Hepatic stellate cell (primary cell): ENCODE measurements at places on chromosomes 5 and 9.

DNA sequence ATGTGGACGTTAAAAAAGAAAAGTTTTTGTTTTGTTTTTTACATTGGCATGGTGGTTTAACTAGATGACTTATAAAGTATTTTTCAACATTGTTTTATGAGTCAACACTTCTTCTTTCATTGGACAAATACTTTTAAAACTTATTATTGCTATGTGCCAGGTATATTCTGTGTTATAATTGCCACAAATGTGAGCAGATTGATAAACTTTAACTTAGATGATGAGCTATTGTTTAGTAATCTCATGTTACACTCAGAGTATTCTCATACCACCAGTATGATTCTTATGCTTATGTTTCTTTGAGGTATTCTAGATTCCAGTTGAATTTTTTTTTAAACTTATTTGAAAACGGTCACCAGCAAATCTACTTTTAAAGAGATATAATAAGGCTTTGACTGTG lies 60.3 kb downstream of the RASA1 start:
- no peak for DNase-seq

GRCh38 chr5:92401492-92401891 lies 1018.4 kb upstream of the ARRDC3 start:
- no peak for DNase-seq

DNA sequence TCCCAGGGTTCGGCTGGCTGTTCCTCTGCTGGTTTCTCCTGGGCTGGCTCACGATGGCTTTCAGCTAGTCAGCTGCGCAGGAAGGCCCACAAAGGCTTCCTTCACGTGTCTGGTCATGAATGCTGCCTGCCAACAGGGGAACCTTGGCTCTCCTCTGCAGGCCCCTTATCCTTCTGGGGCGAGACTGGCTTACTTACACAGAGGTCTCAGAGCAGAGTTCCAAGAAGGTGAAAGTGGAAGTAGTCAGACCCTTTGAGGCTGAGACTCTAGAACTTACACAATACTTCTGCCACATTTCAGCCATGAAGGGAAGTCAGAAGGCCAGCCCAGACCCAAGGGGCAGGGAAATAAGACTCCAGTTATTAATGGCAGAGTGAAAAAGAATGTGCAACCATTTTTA lies 99.5 kb downstream of the LHFPL2 start:
- DNase-seq = no peak

GRCh38 chr5:144958002-144958401 lies 787.3 kb downstream of the KCTD16 start:
- no peak for DNase-seq

DNA sequence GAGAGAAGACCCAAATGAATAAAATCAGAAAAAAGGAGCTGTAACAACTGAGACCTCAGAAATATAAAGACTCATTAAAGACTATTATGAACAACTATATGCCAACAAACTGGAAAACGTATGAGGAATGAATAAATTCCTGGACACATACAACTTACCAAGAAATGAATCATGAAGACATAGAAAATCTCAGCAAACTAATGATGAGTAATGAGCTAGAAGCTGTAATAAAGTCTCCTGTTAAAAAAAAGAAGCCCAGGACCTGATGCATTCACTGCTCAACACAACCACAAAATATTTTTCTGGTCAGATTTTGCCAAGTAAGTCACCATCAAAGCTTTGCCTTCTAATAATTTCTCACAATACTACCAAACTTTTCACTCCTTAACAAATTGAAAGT lies 666.7 kb downstream of the LRRC70 start:
- DNase-seq = no peak

DNA sequence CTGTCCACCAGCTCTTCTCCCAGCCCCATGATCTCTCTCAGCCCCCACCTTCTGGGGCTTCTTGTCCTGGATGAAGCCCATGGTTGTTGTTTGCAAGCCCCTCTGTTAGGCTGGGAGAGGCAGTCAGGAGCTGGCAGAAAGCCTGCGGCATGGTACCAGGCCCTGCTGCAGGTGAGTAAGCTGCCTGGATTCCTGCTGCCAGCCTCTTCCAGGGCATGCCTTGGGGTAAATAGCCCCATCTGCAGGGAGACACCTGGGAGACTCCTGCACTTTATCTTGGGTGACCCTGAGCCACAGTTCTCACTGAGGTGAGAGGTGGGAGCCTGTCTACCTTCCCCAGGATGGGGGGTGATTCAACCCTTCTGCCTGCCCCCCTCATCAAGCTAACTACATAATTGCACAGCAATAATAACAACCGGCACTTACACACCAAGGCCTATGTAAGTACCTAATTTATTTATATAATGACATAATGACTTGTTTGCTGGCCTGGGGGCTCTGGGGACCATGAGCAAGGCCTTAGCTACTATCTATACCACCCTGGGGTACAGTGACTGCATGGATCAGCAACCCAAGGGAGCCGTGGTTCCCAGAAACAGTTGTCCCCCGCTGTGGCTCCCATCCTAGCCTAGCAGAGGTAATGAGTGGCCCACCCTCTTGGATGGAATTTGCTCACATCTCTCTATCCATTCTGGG lies 116.0 kb downstream of the PSD2 start:
- no peak for DNase-seq

- no peak for DNase-seq
Observed at GRCh38 chr5:173778152-173778782, 109.9 kb upstream of the CPEB4 start.

DNA sequence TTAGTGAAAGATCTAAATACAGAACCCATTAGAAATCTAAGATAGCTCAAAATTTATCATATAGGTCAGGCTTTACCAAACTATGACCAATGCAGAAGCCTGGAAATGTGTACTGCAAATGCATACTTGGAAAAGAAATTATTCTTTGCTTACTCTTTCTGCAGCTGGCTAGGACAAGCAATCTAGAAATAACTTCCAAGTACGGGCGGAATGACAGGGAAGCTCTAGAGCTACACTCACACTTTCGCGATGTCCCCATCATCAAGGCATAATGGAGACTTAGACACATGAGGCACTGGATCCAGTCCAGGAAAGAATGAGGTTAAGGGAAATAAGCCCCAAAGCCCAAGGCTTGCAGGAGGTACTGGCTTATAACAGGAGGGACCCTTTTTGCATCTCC lies 22.4 kb upstream of the MAP1B start:
- DNase-seq = no peak

DNA sequence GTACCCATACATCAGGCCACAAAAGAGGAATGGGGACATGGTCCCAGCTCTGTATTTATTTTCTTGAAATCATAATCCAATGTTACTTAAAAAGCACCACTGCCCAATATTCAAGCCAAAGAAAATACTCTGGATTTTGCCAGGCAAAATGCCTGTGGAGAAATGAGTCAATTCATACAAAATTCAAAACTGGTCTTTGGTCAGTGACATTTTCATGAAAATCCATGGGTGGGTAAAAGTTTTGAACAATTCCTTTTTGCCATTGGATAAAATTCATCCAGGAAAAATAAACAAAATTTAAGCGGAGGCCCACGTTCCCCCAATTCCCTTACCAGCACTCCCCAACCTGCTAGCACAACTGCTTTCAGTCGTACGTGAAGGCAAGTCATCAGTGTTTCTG lies 186.2 kb downstream of the GLIS3 start:
- no peak for DNase-seq

GRCh38 chr9:77648234-77649108 lies at the start of gene GNA14:
TSS of gene GNA14 (minus strand) at chr9:77648322. CDS start at chr9:77647793, 529 bp downstream.
- peak; percentile 25 for DNase-seq

DNA sequence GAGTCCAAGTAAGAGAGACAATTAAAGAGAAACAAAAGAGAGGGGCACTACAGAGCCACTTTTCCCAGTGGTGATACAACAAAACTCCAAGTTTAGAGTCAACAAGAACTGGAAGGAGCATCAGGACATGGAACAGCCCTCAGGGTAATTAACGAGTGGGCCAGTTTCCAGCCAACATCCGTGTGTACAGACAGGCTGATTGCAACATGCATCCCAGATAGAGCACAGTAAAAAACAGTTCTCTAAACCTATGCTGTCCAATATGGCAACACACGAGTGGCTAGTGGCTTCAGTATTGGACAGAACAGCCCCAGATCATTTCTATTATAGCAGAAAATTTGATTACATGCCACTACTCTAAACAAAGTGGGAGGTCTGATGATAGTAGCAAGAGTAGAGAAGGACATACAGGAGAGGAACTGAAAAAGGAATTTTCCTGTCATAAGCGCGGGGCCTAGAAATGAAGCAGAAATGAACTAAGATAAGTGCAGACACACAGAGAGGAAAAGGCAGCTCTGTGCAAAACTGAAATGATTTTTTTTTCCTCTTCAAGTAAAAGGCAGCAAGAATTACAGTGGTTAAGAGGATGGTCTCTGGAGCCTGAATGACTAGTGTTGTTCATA lies 175.6 kb upstream of the CCNG1 start:
- DNase-seq = no peak

DNA sequence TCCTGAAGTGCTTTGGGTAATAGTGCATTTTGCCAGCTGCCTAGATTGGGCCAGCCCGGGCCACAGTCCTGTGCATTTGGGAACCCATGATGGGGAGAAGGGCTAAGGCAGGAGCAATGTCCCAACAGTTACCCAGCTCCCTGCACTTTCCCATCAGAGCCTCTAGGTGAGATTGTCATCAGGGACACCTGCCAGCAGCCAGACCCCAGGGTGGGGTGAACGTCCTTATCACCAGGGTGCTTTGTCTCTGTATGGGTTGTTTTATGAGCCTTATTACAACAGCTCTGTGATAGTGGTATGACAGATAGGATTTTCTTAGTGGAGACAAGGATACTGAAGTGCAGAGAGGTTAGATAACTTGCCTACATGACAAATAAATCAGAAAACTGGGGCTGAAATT lies 365.7 kb downstream of the OSTF1 start:
- no peak for DNase-seq

- DNase-seq = no peak
Observed at GRCh38 chr9:27599102-27599869, 26.0 kb upstream of the C9orf72 start.

DNA sequence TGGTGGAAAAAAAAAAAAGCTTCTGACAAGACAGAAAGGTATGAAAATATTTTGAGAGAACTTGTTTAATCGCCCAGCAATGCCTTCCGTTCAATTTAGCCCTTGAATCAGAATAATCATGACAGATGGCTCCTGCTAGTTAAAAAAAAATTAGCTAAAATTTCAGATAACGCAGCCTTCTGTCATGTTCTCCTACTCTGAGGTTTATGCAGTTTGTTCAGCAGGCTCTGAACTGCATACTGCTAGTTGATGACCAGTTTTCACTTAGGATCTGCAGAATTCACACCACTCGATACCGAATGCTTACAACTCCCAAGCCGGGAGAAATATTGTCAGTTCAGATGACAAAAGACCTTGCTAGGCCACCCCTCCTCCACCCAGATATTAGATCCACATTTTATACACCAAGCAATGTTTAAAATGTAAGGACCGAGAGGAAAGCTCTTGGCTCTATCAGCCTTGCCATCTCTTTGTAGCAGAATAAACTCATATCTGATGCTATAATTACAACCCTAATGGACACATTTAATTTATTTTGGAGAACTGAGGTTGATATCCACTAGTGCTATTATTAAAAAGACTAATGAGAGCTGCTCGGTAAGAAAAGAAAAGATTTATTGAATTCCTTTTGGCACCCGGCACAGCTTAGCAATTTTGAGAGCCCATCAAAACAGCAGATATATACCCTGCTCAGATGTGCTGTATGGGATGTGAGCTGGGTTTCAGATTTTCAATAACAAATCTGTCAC lies 322.8 kb downstream of the GLIS3 start:
- no peak for DNase-seq

DNA sequence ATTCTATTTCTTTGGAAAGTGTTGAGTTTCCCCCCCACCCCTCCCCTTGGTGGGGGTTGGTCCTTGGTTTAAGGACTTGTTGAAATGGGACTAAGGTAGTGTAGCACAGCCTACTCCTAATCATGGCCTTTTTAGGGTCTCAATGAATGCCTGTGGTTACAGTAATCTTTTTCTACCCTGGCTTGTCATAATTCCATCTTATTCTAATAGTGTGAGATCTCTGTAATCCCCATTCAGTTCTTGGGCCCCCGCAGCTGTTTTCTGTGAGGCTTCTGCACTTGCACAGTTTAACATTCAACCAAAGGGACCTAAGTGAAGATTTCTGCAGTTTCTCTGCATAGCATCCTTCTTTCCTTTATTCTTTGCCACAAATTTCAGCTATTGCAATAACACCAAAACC lies 30.7 kb downstream of the TNFSF15 start:
- DNase-seq = no peak

- DNase-seq = no peak
Observed at GRCh38 chr5:107170620-107171019, 500.1 kb downstream of the EFNA5 start.

DNA sequence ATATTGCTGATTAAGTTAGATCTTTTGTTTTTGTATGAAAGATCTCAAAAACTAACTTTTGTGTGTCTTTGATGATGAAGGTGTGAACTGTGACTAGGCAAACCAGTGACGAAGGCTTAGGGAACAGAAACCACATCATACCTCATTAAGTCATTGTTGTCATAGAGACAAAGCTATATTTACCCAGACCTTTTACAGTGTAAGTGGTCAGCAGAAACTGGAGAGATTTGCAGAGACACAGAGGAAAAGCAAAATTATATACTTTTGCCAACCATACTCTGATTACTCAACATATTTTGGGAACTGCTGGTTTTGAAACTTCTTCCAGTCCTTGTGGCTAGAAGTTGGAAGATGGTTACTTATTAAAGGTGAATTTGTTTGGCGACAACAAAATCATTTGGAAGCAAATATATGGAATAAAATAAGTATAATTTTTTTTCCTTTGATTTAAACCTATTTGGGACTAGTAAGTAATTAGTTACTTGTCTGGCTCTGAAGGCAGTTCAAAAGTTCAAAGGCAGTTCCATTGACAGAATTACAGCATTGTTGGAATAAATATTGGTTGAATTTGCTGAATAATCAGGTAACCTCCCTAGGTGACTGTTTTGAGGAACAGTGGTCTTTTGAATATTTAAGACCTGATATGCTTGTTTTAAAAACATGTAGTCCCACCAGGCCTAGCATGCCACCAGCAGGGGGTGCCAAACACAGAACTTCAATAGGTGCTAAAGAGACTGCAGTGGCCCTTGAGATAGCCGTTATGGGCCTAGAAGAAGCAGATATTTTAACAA lies 103.8 kb downstream of the RPS23 start:
- DNase-seq = peak; percentile 9

DNA sequence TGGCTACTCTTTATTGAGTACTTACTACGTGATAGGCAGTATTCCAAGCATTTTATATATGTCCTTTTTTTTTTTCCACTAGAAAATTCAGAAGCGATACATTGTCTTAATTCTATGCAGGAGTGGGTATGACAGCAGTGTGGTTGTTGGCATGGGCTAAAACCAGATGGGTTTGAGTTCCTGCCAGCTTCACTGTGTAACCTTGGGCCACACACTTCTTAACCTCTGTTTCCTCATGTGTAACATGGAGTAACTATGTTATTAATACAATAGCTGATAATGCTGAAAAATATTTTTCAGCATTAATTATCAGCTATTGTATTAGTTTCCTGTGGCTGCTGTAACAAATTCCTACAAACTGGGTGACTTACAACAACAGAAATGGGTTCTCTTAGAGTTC lies 12.0 kb downstream of the SNX18 start:
- no peak for DNase-seq

DNA sequence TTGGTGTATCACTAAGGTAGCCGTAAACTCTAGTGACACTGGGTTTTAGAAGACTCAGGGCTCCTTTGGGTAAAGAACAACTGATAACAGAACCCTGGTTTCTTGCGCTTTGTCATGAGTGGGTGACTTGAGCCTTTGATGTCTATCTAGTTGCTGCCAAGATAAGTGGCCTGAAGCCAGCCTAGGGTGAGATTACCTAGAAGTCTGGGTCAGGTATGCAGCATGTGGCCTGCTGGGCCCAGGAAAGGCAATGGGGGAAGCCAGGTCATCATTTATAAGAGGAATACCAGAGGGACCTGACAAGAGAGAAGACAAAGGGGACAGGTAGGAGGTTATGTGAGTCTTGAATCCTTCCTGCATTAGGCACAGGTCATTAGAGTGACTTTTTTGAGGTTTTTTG lies 23.2 kb upstream of the GARNL3 start:
- DNase-seq = no peak
